NCI-H1417 treated with DMSO at 0.1 percent for 48 hours (cell line): ENCODE measurements at places on chromosomes 2 and 18.

GRCh38 chr2:200138391-200139124, 167.9 kb upstream of the SPATS2L start:
- no peak for DNase-seq

DNA sequence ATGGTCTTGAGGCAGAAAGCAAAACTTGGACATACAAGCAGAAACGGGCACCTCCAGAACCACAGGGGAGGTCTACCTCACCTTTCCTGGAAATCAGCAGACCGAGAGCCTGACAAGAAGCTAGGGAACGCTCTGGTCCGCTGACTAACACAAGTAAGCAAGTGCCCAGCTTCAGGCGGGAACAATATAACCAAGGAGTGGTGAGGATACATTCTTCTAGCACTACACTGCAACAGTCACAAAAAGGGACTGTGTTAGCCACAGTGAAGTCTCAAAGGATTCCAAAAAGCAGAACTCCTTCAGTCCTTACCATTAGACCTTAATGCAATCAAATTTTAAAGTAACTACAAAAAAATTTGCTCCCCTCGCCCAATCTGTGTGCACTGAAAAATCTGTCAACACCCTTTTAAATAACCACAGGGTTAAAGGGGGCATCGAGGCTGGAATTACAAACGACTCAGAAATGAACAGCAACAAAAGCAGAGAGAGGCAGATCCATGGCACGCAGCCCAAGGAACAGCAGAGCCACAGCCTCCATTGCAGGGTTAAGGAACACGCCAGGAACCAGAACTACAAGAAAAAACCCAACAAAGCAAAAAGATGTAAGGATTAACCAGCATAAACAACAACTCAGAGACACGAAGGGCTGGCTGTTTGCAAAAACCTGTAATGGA, 7.1 kb downstream of the THAP4 start:
- DNase-seq: no peak

DNA sequence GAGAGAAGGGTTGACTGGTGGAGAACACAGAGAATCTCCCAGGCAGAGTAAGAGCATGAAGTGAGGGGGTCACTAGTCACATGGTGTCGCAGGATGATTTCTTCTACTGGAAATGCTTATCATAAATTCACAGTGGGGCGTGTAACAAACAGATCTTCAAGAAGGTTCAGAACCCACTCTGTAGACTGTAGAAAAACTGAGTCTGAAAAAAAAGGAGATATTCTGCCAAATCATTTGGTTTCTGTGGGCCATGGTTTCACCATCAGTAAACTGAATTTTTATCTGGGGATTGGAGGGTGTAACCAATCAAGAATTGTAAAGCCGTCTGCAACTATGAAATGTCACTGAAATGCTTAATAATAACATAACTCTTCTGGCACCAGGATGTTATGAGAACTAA, 15.0 kb downstream of the TPGS2 start:
- no peak for DNase-seq

DNA sequence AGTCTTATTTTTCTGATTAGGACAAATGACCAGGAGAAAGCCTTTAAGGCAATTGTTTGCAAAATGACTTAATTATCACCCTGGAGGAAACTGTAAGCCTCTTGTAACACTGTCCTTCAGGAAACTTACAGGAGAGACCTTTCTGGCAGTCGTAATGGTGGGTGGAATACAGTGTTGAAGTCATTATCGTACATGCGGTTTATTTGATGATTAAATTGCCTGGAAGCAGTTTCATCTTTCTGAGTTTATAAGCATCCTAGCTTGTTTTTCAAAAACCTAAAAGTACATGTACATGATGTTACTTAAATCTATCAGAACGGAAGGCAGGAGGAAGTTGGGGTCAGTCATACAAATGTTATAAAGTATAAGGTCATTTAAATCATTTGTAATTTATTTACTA, 86.2 kb upstream of the RAB27B start:
- DNase-seq: no peak

DNA sequence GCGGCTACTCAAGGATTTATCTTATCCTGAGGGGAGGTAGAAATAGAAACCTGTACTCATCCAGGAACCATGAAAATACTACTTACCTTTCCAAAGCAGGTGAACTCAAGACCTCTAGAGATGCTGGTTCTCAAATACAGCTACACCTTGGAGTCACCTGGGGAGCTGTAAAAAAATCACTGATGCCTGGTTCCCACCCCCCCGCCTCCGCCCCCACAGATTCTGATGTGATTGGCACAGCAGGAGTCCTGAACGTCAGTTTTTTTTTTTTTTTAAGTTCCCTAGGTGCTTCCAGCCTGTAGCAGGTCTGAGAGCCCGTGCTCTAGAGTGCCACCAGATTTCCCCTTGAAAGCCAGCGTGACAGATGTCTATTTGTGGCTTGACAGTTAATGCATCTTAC, 113.6 kb downstream of the MRO start:
- peak; percentile 100 for DNase-seq

GRCh38 chr18:45745817-45746461, 22.0 kb downstream of the SLC14A1 start:
- no peak for DNase-seq

DNA sequence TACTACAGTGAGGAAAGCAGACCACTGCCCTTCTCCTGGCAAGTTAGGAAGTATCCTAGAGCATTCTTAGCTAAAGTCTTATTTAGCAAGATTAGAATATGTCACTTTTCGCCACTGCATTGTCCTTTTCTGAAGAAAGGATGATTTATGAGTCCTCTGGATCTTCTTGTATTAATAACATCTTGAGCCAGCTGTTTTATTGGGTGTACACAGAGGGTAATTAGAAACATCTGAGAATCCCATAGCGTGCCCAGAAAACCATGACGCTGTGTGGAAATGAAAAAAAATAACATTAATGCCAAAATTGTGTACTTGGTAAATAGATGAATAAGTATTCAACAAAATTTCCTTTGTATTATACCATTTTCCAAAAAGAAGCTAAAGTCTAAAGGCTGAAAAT, 198.7 kb downstream of the LTBP1 start:
- no peak for DNase-seq

DNA sequence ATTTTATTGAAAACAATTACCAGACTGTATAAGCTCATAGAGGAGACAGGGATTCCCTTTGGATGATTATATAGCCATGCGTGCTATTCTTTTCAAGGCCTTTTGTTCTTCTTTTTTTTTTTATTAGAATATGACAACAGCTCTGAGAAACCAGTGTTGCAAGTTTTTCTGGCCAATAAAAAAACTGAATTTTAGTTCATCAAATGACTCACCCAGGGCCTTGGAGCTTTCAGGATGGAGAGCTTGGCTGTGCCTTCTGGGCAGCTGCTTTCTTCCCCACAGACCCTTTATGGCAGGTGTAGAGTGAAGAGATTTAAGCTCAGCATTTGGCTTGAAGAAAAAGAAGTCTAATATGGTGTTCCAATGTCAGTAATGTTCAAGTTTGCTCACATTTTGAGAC, 497.9 kb upstream of the FANCL start:
- DNase-seq: no peak

- no peak for DNase-seq
Measured at GRCh38 chr2:235949567-235950472, 218.4 kb downstream of the GBX2 start.

DNA sequence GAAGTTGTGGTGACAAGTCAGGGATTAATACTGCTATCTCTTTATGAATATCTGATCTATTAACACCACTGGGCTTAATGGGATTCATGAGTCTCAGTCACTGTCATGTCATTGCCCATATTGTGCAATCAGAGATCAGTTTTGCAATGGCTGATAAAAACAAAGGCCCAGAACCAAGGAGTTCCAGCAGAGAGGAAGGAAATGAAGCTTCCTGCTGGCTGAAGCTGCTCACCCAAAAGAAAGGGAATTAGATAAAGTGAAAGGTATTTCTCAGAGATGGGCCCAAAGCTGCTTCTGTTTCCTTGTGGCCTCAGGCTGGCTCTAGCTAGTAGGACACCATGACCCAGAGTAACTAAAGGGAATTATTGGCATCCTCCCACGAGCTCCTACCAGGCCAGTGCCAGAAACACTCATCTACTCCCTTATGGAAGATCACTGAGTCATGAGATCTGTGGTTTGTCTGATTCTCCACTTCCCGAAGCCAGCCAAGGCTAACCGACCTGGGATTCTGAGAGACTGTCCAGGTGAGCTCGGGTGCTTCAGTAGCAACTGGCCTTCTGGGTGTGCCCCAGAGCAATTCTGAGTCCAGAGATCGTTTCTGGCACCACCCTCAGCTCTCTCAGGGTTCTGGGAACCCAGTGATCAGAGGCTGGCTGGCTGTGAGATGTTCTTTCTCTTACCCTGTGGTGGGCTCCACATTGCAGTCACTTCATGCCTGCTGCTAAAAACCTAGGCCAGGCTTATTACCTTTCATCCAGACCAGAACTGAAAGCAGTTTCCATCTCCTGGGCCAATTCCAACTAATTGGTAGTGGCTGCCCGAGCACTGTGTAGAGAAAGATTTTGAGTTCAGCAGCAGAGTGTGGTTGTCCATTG, 129.5 kb upstream of the PELI1 start:
- no peak for DNase-seq
